ENCODE measurements at places on chromosomes 1 and 21.

GRCh38 chr21:26965907-26966581 lies 844 bp downstream of the ADAMTS5 start:
- DNase-seq: no peak

DNA sequence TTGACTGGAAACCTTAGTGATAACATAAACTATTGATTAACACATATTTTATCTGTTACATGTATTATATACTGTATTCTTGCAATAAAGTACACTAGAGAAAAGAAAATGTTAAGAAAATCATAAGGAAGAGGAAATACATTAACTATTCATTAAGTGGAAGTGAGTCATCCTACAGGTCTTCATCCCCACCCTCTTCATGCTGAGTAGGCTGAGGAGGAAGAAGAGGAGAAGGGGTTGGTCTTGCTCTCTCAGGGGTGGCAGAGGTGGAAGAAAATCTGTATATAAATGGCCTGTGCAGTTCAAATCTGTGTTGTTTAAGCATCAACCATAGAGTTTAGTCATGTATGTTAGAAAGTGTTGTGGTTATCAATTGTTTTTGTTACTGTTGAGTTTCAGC lies 66.1 kb upstream of the CHODL start:
- DNase-seq: no peak

GRCh38 chr21:36541721-36542139 lies 61.8 kb upstream of the CLDN14 start:
- DNase-seq: no peak

GRCh38 chr1:225834417-225835329 lies 24.7 kb downstream of the EPHX1 start:
- no peak for DNase-seq

GRCh38 chr1:3307359-3307758 lies 147.1 kb upstream of the ARHGEF16 start:
- no peak for DNase-seq
